ENCODE measurements at places on chromosomes 7 and 10. TPM values are rescaled to one million over a fixed set of nuclear protein-coding genes. Genes with fewer than 3 reads are reported as not detected.

DNA sequence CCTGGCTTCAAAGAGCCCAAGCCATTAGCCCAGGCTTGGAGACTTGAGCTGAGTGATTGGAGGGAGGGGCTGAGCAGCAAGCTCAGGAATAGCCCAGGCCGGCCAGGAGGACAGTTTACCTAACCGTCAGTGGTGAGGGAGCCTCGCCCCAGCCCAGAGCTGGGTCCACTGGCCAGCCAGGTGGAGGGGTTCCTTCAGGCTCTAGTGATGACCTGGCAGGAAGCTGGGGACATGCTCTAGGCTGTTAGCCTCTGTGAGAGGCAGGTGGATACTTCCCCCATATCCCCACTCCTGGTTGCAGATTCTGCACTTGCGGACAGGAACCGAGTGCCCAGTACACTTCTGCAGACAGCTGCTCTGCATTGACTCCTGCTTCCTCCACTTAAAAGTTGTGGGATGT is 61.2 kb upstream of the ANTXRL start:
- DNase-seq, result no peak

GRCh38 chr7:47520406-47520805 is 61.5 kb downstream of the TNS3 start:
- DNase-seq, result peak; percentile 77

DNA sequence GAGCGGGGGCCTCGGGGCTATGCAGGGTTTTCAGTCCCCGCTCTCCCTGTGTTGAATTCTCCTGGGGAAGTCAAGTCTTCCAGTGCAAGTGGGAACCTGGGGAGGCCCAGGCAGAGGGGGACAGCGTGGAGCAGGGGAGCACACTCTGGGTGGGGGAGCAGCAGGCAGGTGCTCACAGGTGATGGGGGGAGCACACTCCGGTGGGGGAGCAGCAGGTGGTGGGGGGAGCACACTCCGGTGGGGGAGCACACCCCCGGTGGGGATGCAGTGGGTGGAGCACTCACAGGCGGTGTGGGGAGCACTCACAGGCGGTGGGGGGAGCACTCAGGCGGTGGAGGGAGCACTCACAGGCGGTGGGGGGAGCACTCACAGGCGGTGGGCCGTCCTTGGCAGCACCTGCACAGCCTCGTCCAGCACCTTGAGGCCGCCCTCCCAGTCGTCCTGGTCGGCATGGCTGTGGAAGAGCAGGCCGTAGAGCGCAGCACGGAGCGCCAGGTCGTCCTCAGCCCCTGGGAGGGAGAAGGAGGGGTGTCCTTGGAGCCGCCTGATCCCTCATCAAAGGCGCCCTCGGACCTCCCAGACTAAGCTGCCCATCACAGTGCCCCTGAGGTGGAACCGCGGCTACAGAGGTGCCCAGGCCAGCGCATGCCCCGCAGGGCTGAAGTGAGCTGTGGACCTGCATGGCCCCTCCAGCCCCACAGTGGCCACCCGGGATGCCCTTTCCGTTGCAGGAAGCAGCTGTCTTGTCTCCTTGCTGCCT is 56.7 kb downstream of the CFAP46 start:
- DNase-seq, result no peak

DYDC2 gene
- 0.15 TPM for total RNA-seq

All from renal cortical epithelial cell (primary cell).